ENCODE measurements at places on chromosomes 5 and 9.

DNA sequence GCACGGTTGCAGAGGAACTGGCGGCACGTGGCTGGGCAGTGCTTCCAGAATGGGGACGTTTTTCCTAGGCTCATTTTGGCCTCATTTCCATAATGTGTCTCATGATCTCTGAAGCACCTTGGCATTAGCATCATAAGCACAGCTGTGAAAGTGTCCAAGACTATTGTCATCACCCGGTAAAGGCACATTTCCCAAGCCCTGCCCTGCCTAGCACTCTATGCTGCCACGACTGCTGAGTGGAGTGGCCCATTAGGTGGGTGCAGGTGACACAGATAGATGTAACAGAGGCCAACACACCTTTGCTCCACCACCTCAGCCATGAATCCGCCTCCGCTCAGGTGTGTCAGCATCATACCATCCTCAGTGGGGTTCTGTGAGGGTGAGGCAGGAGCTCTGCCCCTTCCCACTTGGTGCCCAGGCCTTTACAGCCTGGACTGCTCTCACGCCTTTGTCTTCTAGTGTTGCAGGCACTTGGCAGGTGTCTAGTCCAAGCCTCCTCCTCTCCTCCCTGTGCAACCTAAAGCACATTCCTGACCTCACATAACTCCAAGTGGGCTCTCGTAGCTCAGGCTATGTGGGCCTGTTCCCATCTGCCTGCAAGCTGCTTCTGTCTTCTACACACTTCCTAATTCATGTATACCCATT lies 213.0 kb downstream of the FSTL4 start:
- DNase-seq, result no peak

GRCh38 chr5:73232266-73233041 lies 59.5 kb downstream of the TMEM174 start:
- DNase-seq, result no peak

GRCh38 chr5:37370550-37370863 lies 399 bp downstream of the NUP155 start:
- DNase-seq, result no peak

DNA sequence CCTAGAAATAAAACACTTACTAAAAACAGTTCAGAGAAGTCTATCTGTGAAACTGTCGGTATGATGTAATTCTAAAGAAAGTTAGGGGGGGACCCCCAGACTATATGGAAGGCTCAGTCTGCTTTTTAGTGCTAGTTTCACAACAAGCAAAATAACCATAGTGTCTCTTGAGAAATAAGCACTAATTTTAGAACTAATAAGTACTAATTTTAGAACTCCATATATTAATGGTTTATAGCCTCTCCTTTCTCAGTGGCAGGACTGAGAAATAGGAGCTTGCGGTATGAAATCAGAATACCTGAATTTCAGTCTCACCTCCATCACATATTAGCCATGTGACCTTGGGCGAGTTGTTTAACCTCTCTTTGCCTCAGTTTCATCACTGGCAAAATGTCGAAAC lies 1.4 kb upstream of the PHF24 start:
- DNase-seq, result no peak

DNA sequence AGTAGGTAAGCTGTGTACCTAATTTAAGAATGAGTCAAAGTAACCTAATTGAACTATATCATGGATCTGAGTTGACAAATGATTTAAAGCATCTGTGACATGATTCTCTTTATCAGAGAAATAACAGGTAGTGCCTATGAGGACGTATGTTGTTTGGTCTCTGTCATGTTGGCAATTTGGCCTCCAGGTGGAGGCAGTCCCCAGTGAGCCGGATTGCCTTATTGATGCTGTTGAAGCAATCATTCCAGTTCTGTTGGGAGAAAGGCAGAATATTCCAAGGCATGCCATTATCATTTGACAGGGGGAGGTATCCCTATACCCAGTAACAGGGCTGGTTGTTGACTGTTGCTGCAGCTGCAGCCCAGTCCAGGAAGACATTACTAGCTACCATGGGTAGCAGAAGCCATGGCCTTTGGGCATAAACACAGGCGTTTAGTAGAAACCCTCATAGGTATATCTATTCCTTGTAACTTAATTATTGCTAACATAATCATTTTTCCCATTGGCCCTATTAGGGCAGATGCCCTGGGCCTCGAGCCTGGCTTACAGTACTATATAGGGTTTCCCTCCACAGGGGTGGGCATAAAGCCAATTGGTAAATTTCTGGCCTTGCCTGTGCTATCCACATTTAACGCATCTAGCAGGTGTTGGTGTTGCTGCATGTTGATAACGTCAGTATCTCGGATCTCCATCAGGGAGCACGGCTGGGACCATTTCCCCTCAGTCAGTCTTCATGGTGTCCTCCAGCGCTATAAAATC lies 12.2 kb upstream of the SLC22A4 start:
- no peak for DNase-seq

- no peak for DNase-seq
Measured at GRCh38 chr9:90972057-90972456, 170.4 kb downstream of the SYK start.

DNA sequence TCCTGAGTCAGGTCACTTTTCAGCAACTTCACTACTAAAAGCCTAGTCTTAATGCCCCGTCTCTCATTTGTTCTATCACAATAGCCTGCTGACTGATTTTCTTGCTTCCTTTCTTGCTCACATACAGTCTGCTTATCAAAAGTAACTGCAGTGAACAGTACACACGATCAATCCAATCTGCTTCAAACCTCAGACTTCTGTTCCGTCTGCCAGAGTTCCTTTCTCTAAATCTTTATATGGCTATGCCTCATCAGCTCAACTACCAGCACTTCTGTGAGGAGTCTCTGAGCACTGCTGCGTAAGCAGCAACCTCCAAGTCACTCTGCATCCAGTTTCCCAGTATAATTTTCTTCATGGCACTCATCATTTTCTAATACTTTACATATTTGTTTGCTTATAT lies 34.8 kb upstream of the PUM3 start:
- DNase-seq, result no peak

DNA sequence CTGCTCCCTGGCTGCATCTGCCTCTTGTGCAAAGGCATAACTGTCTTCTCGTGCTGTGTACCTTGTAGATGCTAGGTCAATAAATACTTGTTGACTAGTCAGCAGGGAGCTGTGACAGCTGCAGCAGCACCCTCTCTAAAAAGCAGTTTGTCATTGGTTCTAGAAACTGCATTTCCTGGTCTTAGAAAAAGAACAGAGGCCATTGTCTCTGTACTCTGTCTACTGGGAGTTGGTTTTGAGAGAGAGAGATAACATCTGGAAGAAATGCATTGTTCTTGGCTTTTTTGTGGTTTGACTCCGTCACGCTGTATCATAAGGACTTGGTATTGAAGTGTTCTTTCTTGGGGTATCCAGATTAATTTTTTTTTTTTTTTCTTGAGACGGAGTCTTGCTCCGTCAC lies 32.3 kb downstream of the SH3GLB2 start:
- DNase-seq, result no peak

- no peak for DNase-seq
Measured at GRCh38 chr5:161414896-161415295, 131.6 kb downstream of the GABRB2 start.

DNA sequence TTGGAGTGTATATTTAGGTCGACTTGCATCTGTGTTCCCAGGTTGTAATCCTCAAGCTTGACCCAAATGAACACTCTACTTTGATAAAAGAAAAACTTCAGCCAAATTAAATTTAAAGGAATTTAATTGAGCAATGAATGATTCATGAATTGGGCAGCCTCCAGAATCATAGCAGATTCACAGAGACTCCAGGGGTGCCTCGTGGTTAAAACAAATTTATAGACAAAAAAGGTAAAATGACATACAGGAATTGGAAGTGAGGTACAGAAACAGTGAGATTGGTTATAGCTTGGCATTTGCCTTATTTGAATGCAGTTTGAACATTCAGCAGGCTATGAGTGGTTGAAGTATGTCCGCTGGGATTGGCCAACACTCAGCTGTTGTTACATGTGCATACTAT lies 21.6 kb upstream of the SPATA31D4 start:
- no peak for DNase-seq

DNA sequence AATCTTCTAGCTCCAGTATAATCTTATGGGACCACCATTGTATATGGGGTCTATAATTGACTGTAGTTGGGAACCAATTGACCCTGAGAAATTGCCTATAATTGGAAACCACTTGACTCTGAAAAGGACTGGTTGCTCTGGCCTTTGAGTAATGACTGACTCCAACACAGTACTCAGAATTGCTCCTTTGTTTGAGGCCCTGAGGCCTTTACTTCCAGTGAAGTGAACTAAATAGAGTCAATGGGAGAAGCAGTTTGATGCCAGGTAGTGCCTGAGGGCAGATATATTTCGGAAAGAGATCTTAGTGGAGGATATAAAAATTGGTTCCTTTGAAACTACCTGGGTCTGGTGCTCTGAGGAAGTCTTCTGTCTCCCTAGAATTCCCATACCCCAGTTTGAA lies 16.0 kb upstream of the TMEM171 start:
- no peak for DNase-seq

DNA sequence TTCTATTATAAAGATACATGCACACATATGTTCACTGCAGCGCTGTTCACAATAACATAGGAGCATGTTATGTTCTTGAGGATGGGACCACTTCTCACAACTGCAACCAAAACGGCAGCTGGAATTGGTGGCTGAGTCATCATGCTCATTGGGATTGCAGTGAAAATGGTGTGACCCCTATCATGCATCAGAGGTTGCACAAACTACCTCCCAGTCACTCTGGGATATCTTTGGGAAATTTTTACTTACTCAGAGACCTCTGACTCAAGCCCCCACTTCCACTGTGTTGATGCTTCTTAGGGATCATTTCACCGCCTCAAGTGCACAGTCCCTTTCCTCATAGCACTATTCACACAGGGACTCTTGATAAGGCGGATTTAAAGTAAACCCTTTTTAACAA lies 474.1 kb downstream of the BNC2 start:
- no peak for DNase-seq

GRCh38 chr9:133584559-133585476 lies 24.4 kb downstream of the FAM163B start:
- DNase-seq, result no peak

GRCh38 chr5:136768457-136768856 lies 403.1 kb upstream of the TRPC7 start:
- DNase-seq, result no peak

- DNase-seq, result no peak
Measured at GRCh38 chr9:36488389-36488756, 84.3 kb upstream of the MELK start.

- no peak for DNase-seq
Measured at GRCh38 chr9:108271646-108272348, 584.0 kb downstream of the ACTL7B start.

DNA sequence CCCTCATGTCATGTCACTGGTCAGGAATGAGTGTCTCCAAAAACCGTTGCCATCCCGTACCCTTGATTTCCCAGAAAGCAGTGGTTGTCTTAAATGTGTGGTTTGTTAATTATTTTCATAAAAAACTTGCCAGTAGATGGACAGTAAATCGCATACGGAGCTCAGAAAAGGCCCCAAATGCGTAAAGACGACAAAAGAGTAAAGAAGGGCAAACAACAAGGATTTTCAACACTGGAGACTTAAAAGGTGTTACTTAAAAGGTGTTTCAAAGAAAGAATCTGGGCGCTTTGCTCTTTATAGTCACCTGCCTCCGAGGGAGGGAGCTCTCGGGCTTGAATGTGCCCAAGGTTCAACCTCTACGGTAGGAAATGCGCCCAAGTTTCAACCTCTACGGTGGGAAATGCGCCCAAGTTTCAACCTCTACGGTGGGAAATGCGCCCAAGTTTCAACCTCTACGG lies 734 bp downstream of the KIF27 start:
- peak; percentile 52 for DNase-seq

GRCh38 chr9:1957856-1958255 lies 57.3 kb upstream of the SMARCA2 start:
- DNase-seq, result no peak

DNA sequence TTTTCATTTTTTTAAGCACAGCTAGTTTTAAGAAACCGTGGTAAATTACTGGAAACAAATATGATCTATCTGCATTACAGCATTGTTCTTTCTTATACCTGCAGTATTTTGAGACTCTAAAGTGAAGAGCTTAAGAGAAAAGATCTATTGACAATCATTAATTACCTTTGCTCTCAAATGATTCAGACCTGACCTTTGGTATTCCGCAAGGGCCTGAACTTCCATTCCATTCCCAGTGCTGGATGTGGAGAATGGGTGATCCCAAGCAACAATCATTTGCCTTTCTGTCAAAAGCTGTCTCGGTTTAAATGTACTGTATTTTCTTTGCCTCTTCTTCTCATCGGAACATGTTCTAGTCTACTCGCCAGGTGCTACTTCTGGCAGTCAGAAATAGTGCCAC lies 18.9 kb downstream of the NREP start:
- DNase-seq, result no peak

- DNase-seq, result no peak
Measured at GRCh38 chr9:28547527-28547926, 974.2 kb upstream of the C9orf72 start.

DNA sequence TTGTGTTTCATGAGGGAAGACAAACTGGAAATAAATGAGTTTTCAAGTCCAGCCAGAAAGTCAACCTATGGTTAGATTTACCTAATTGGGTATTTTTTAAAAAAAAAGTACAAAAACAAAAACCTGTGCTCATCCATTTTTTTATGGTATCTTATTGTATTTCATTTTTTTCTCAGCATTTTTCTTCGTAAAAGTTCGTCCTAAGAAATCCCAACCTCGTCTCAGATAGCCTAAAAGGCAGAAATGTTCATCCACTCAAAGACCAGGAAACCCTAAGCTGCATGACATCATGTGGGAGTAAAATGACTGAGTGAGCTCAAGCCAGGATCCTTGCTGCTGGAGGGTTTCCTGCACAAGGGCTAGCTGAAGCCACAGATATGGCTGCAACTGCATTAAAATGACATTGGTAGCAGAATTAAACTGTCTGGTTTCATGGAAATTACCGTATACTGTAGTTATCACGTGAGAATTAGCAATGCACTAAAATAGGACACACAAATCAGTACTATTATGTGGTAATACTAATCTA lies 70.4 kb downstream of the NFIB start:
- no peak for DNase-seq

GRCh38 chr5:893137-893506 lies 438 bp downstream of the TRIP13 start:
- DNase-seq, result no peak

DNA sequence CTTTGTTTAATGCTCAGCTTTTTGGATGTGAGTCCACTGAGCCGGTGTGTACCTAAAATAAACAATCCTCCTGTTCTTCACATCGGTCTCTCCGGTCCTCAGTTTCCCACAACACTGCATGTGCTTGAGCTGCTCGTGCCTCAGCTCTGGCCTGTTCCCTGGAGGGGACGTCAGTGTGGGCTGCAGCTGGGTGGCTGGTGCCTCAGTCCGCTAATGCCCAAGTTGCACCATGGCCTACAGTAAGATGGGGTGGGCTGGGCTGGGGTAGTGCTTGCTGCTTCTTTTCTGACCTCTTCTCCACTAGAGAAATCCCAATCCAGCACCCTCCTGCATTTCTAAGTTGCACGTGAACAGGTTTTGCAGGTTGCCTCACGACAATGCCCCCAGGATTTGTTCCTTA lies 595 bp upstream of the BTNL9 start:
- DNase-seq, result no peak

All from T follicular helper cell (primary cell).